Activated CD4-positive, alpha-beta T cell treated with anti-CD3 and anti-CD28 coated beads for 24 hours (primary cell): ENCODE measurements at places on chromosomes 5 and 9.

DNA sequence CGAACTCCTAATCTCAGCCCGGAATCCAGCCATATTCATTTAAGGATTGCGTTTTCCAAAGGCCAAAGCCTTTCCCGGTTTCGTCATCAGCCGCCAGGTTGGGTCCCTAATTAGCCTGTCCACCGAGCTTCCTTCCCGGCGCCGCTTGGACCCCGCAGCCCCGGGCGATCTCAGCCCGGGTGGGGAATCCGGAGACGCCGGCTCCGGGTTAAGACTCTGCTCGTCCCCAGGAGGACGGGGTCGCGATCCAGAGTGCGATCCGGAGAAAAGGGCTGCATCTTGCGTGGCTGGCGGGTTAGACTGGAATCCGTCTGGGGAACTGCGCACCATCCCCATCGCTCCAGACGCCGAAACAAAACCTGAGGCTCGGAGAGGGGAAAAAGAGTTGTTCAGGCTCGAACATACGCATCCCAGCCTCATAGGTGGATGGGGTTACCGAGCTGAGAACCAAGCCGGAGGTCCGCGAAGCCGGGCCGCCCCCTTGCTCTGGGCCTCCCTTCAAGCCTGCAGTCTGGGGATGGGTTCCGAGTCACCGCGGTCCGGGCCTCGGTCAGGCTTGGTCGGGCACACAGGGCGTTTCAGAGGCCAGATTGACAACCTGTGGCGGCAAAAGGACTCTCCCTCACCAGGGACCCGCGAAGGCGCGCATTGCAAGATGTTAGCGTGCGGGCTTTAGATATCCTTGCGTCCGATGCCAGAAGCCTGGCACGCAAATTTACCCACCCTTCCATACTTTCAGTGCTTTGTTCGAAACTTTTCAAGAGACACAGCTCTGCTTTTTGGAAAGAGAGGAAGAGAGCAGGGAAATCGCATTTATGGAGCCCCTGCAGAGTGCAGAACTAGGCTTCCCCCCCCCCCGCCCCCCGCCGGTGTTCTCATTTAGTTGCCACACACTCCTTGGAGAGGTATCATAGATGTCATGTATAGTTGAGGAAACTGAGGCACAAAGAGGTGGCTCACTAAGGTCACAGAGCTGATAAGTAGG, 7.9 kb downstream of the MSX2 start:
- no peak for DNase-seq

GRCh38 chr9:97136421-97136820, 97.5 kb upstream of the CTSV start:
- no peak for DNase-seq

GRCh38 chr9:76419782-76420380, 25.7 kb upstream of the RFK start:
- no peak for DNase-seq

DNA sequence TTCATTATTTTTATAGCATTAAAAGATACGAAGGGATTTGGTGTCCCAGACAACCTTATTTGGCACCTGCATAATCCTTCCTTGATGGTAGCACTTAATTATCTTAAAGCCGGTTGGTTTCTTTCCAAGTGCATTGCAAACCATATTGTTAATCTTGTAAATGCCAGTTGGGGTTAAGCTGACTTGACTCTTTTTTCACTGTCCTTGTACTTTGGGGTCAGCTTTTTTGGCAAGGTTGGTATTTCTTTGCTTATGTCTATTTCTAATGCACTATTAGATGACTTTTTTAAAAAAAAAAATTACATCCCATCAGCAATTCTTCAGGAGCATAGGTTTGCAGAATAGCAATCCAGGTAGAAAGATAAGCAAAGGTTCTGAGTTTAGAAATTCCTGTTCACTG, 466.8 kb upstream of the TLE4 start:
- no peak for DNase-seq

GRCh38 chr9:115746496-115746895, 407.1 kb upstream of the PAPPA start:
- no peak for DNase-seq

DNA sequence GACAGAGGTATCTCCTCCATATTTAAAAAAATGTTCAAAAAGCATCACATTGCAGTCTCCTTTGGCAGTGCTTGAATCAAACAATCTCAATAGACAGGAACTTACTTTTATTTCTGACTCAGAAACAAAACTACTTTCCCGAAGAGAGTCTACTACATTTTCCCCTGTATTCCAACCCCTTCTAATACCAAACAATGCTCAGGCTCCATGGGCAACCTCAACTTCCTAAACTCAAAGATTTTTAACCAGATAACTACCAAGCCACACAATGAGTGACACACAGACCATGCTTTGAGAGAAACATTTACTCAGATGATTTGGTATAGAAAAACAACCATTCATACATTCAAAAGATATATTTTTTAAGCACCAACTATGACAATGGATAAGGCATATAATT, 70.5 kb downstream of the APBA1 start:
- DNase-seq: no peak

DNA sequence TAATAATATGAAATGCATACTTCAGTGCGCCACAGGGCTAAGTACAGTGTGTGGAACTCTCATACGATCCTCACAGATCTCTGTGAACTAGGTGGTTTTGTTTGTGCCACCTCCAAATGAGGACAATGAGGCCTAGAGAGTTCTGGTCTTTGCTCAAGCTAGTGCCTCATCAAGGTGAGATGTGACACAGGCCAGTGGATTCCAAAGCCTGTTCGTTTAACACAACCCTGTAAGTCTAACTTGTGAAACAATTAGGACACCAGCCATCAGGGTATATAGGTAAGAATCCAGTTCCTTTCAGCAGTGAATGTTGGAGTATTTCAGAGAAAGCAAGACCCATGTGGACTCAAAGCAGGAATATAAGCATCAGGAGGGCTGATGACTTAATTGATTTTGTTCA, 130.7 kb upstream of the GAS1 start:
- DNase-seq: no peak

DNA sequence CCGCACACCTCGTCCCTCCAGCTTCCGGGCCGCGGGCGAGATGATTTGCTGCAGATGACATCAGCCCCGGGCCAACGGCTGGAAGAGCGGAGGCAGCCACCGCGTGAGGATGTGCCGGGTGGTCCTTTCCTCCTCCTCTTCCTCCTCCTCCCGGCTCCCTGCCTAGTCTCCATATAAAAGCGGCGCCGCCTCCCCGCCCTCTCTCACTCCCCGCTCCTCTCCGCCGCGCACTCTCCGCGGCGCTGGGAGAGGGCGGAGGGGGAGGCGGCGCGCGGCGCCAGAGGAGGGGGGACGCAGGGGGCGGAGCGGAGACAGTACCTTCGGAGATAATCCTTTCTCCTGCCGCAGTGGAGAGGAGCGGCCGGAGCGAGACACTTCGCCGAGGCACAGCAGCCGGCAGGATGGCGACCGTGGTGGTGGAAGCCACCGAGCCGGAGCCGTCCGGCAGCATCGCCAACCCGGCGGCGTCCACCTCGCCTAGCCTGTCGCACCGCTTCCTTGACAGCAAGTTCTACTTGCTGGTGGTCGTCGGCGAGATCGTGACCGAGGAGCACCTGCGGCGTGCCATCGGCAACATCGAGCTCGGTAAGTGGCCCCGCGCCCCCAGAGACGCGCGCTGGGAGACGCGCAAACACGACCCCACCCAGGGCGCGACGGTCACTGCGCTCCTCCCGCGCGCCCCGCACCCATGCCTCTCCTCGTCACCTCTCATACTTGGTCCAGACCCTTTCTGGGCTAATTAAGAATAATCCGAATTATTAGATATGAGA, at the start of gene MAP1B:
TSS of gene MAP1B (plus strand) at position 345 of the 770 bp plus-strand sequence. CDS start at position 402, 57 bp downstream.
- DNase-seq: no peak

GRCh38 chr5:6739603-6740002, 26.4 kb downstream of the TENT4A start:
- no peak for DNase-seq

DNA sequence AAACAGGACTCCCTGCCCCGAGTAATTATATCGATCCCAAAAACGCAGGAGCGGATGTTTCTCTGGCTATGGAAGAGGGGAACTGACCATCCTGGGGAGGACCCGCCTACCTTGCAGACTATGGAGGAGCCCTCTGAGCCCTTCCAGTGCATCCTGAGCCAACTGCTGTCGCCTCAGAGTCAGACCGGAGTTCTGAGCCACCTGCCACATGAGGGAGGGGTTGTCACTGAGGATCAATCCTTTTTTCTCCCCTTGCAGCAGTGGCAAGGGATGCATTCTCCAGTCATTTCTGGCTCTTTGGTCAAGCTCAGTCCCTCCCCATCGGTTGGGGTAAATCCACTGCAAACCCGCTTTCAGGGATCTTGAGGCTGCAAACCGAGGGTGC, 709 bp downstream of the FANCG start:
- DNase-seq: no peak

GRCh38 chr9:21680590-21680989, 121.8 kb upstream of the MTAP start:
- no peak for DNase-seq

- no peak for DNase-seq
These were observed 19.7 kb downstream of the TUSC1 start for GRCh38 chr9:25658571-25658970.

DNA sequence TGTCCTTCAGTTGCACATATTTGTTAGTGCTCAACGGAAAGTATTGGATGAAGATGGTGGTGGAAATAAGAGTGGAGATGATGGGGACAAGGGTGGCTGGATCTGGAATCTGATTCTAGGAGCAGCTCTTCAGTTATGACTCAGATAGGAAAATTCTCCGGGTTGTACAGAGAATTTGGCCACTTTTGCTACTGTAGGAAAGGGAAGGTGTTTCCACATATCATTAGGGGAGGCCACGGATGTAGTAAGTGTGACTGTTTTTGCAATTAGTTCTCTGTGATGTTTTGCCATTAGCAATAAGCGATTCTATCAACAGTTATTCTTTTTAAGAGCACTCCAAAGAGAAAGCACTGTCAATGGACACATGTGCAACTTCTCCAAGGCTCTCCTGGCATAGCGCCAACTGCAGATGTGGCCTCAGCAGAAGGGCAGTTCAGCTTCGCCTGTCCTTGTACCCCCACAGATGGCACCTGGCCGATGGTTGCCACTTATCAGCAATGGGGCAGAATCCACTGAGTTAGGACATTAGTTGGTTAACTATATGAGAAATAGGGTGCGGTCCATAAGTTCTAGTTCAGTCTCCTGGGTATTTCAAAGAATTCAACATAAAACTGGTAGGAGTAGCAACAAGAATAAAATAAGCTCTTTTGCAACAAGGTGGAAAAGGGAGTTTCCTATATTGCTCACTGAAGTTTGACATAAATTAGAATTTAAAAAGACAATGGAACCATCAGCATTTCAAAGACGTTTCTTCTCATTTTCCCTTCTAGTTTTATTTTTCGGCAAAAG, 96.3 kb downstream of the ARSB start:
- DNase-seq: no peak

GRCh38 chr9:35106343-35106730, 3.4 kb upstream of the STOML2 start:
- no peak for DNase-seq

GRCh38 chr9:106621313-106622163, 241.4 kb upstream of the ZNF462 start:
- no peak for DNase-seq

GRCh38 chr9:88737876-88738275, 202.9 kb downstream of the NXNL2 start:
- DNase-seq: no peak

DNA sequence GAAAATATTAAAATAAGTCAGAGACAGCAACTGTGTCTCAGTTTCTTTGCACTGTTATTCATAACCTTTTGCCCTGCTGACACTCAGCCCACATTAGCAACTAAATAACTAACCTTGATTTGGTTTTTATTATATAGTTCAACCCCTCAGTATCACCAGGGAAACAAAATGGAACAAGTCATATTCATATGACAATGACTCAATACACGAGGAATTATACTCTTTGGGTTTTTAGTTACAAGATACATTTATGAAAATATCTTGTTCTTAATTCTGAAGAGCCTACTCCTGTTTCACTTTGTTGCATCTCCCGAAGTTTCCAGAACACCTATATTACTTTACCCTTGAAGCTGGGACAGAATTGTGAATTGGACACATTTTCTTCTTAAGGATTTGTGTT, 845.4 kb downstream of the EFNA5 start:
- no peak for DNase-seq

GRCh38 chr5:59008816-59009473, 426.1 kb downstream of the RAB3C start:
- DNase-seq: no peak

GRCh38 chr9:99905833-99906402, 536 bp upstream of the STX17 start:
- no peak for DNase-seq

DNA sequence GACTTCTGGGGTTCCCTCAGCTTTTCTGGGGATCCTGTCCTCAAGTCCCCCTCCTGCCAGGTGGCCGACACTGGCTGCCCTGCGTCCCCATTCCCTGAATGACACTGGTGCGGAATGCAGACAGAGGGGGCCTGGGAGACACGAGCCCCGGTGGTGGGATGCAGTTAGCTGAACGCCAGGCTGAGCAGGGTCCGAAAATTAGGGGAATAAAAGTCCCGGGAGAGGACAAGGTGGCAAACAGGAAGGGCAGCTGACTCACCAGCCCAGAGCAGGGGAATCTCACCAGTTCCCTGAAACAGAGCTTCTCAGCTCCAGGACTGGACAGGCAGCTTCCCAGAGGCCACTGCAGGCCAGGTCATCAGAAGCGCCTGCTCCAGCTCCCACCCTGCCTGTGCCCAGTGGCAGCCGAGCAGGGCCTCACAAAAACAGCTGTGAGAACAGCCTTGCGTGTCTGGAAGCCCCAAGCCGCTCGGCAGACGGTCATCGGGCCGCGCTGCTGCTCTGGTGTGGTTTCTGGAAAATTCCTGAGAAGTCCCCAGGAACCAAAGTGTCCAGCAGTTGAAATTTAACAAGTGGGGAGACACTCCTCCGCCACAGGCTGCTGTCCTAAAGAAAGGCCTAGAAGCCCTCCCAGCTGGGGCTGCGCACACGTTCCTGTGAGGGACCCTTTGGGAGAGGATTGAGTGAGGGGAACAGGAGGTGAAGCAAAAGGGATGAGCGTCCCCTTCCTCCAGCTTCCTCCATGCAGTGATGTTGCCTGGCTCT, 47.6 kb upstream of the EXOC3 start:
- DNase-seq: no peak

DNA sequence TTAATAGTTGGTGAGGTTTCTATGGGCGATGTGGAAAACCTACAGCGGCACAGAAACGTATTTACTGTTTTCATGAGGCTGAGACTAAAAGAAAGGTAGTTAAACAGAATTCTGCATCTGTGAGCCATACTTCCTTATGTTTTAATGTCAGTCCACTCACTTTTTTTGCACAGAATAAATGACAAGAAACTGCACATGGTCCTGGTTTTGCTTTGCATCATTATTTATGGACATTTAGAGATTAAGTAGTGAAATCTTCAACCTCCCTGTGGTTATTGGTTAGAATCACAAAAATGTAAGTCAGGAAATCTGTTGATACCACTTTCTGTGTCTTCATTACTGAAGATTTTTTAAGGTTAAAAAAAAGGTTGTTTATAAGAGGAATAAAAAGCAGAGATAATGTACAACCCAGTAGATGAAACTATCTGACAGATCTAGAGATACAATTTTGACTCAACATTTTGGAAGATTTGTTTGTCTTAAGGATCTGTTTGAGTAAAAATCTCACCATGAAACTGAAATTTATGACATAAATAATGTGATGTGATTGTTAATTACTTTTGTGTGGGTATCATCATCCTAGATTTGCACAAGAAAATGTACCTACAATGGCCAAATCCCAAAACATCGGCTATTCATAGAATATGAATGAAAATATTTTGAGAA, 2.4 kb downstream of the PRR16 start:
- no peak for DNase-seq

GRCh38 chr5:155746367-155747038, 580.5 kb upstream of the SGCD start:
- no peak for DNase-seq

- DNase-seq: no peak
These were observed 314.4 kb downstream of the GADD45G start for GRCh38 chr9:89919171-89919681.

GRCh38 chr5:141618030-141618803, 583 bp downstream of the DIAPH1 start:
- DNase-seq: peak; percentile 49
